Activated naive CD4-positive, alpha-beta T cell treated with anti-CD3 and anti-CD28 coated beads, Interleukin-2, amount 50 U/mL, for 72 hours (primary cell): ENCODE measurements at places on chromosomes 6 and 20. TPM values are rescaled to one million over a fixed set of nuclear protein-coding genes. Genes with fewer than 3 reads are reported as not detected.

- DNase-seq = no peak
Measured at GRCh38 chr6:160328447-160328846, 19.7 kb upstream of the SLC22A3 start.

DNA sequence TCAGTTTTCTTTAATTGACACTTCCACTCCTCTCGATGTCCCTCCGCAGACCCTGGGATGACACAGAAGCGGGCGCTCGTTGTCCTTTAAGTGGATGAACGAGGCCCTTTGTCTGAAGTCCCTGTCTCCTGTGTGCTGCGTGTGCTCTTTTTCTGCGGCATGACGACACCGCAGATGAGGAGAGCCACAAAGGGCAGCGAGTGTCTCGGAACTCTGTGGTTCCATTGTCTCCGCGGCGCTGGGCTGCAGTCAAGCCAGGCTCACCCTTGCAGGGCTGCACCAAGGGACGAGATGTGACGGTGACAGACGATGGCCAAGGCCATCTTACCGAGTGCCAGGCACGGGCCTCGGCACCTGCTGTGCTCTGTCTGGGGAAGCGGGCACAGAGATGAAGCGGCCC is 10.6 kb downstream of the PRR18 start:
- no peak for DNase-seq

DNA sequence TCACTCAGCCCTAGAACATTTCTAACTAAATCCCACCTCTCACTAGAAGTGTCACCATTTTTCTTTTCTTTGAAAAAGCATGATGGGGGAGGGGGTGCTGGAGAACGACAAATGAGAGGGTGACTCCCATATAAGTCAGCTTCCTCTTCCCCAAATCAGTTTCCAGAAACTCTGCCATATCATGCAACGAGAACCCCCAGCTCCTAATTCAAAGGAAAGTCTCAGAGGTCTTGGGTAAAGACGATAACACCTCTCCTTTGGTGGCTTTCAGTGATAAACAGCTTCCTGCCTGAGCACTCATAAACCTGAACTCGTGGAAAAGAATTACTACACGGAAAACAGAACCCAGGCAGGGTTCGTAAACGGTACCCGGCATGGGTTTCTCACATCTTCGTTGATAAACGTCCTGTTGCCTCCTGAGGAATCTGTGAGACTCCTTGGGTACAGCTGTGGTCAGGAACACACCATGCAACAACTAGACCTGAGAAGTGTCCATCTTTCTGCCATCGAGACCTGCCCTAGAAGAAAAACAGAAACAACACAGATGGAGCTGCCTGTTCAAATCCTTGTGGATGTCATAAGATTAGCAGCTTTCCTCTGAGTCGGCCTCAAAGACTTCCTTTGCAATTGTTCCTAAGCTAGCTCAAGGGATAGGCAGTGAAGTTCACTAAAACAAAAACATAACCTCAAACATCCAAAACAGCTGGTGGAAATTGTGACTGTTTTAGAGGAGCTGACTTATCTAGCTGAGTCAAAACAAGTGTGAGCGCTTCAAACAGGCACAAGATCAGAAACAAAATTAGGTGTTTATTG is 185.8 kb upstream of the PRDM1 start:
- DNase-seq = peak; percentile 34

DNA sequence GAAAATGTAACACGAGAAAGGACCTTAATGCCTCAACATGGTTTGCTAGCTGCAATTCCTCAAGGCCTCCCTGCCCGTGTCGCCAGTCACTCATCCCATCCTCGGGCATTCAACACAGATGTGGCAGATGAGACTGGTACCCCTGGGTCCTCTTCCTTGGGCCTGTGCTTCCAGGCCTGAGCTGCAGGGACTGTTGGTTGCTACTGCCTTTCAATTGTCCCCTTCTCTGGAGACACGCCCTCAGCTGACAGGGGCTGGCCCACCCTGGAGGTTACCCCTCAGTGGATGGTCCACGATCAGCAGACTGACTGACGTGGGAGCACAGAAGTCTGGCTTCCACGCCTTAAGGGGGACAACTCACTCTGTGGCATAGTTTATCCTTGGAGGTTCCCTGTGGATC is 495.1 kb upstream of the CHD6 start:
- no peak for DNase-seq

DNA sequence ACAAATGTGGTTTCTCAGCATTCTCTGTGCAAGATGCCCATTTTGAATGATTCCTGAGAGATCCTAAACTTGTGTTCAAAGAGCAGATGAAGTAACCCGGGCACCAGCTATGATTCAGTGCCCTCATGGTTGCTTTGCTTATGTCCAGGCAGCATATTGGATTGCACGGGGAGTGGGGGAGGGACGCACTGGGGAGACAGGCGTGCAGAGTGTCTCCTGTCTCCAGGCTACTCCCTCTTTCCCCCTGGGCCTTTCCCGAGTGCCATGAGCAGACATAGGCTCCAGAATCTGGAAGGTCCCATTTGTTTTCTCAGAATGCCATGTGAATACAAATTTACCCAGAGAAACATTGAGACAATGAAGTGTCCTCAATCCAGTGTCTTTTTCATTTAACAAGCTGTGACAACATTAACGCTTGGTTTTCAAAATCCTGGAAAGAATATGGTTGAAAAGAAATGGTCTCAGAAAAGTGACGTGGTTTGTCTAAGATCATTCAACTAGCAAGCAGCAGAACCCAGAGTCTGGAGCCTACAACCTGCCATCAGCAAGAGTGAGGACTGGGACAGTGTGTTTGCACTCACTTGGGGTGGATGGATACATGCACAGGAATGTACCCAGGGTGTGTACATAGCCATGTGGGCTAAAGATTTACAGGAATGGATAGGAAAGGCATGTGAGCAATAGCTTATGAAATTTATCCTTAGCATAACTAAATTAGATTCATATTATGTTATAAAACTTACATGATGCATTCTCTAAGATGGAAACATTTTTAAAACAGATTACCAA is 4.2 kb downstream of the SYNDIG1 start:
- DNase-seq = no peak

The KIAA1755 gene
- not detected for total RNA-seq

DNA sequence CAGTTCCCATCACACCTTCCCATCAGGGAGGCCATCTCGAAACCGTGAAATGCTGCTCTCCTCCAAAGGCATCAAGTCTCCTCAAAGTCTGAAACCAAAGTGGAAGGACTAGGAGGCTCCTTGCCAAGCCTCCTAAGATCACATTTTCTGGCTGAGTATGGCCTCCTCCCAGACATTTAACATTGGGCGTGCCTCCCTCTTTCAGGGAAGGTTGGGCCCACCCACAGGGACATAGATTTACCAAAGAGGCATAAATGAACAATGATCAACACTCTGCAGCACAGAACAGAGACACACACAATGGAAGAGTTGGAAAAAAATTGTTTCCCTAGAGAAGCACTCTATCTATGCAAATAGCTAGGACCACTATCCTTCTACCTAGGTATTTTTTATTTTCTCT is 381.8 kb downstream of the MAFB start:
- no peak for DNase-seq

- no peak for DNase-seq
Measured at GRCh38 chr6:49647476-49647875, 10.8 kb upstream of the RHAG start.

DNA sequence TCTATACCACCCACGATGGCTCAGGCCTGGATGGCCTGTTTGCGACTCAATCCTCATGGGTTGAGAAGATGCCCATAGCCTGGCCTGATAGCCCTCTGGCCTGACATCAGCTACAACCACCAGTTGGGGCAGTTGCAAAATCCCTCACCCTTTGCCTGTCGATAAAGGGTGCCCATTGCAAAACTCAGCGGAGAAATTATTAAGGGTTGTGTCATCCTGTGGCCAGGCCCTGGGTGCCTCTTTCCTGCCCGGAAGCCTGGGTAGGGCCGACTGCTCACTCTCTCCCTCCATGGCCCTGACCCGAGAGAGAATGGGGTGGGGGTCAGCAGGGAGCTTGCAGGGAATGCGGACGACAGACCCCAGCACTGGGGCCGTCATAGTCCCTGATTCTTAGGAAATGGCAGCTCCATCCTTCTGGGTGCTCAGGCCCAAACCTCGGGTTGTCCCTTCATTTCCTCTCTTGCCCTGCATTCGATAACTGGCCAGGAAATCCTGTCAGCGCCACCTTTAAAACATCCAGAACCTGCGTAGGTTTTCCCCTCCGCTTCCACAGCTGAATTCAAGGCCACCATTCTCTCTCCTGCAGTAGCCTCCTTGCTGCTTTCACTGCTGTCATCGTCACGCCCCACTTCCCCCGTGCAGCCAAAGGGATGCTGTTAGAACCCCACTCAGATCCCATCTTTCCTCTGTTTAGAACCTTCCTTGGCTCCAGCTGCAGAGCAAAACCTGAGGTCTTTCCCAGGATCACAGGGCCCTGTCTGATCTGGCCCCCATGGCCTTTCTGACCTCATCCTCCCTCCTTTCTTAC is 31.1 kb downstream of the CEBPB start:
- no peak for DNase-seq

The COL10A1 gene
- not detected for total RNA-seq

- no peak for DNase-seq
Measured at GRCh38 chr6:129662406-129662766, 47.6 kb downstream of the ARHGAP18 start.

The SMLR1 gene
- not detected for total RNA-seq

DNA sequence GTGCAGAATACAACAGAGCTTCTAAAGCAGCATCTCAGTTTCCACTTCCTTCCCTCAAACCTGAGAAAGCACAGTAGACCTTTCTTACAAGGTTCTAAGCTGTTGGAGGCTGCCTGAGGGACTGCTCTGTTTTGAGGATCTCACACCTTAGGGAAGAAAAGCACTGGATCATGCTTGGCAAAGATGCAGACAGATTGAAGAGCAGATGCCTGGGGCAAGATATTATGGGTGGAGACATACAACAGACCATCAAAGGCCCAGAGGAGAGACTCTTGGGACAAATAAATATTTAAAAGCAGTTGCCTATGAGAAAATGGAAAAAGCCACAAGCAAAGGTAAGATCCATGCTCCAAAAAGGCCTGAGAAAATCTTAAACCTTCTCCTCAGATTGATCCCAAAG is 6.2 kb downstream of the ZNF337 start:
- no peak for DNase-seq

- DNase-seq = no peak
Measured at GRCh38 chr6:44148306-44148705, 10.3 kb upstream of the CAPN11 start.

The TTBK1 gene
- total RNA-seq = 0.37 TPM

The LPA gene
- not detected for total RNA-seq

DNA sequence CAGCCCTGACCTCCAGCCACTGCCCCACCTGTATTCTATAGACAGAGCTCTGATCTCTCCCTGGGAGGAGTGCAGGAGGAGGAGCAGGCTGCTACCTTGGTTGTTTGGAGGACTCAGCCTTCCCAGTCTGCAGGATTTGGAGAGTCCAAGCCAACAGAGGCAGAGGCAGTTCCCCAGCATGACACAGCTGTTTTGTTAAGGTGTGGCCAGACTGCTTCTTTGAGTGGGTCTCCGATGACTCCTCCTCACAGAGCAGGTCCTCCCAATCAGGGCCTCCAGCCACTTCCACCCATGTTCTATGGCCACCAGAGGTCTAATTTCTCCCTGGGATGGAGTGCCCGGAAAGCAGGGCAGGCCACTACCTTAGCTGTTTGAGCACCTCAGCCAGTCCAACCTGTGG is 203.5 kb downstream of the HACE1 start:
- no peak for DNase-seq

The PACRG gene
- 0.43 TPM for total RNA-seq

- DNase-seq = no peak
Measured at GRCh38 chr6:111472933-111473435, 10.0 kb downstream of the REV3L start.

GRCh38 chr6:20732896-20733295 is 198.6 kb downstream of the CDKAL1 start:
- no peak for DNase-seq

DNA sequence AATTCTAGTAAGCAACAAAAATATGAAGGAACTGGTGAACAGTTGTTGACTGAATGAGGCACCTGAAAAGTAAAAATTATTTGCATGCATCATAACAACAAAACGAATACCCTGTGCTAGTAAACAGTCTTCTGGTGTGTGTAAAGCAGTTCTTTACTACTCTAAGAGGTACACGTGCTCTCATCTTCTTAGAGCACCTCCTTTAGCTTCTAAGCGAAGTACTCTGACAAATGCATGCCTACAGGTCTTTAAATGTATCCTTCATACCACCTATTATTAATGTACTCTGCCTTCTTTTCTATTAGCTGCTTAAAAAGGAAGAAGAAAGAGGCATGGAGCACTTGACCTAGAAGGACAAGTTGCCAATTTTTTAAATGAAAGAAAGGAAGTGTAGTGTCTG is 32.2 kb upstream of the MYB start:
- DNase-seq = no peak

GRCh38 chr20:49037962-49038387 is 8.1 kb upstream of the CSE1L start:
- DNase-seq = no peak

The NR2E1 gene
- total RNA-seq = not detected

The FHL5 gene
- not detected for total RNA-seq

DNA sequence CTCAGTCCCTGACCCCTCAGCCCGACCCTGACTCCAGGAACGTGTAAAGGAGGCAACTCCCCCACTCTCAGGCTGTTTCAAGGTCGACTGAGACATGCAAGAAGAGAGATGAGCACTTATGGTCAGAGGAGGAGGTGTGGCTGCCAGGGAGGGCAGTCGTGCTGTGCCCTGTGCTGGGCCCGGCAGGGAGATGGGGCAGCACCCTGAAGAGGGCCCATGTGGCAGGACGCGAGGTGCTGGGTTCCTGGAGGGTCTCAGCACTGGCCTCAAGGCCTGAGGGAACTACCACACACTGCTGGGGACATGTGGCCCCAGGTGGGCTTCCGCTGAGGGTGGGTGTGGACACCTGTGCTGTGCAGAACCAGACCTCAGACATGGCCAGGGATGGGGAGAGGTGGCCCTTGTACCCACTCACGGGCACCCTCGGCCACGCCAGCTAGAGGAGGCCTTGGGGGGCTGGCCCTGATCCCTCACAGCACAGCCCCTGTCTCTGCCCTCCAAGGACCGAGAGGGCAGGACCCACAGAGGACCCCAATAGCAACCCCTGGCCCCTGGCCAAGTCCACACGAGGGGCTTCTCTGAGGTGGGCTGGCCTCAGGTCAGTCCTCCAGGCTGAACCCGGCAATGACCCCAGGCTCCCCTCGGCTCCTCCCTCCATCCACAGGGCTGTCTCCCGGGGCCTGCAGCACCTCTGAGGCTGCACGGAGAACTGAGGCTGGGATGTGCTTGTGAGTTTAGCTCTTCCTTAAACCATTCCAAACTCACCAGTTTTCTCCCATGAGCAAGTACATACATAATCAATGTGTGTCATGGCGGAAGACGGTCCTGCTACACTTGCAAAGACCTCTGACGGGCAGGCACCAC is 8.7 kb downstream of the SLC2A4RG start:
- DNase-seq = no peak

The LY6G6C gene
- not detected for total RNA-seq

The FNDC1 gene
- 0.12 TPM for total RNA-seq

GRCh38 chr6:36597775-36598174 is 3.6 kb downstream of the SRSF3 start:
- no peak for DNase-seq
